ENCODE measurements at places on chromosomes 2 and 18. TPM values are rescaled to one million over a fixed set of nuclear protein-coding genes. Genes with fewer than 3 reads are reported as not detected.

FOXI3 gene
- total RNA-seq: not detected

OTOS gene
- not detected for total RNA-seq

PLA2R1 gene
- total RNA-seq: 0.03 TPM

DNA sequence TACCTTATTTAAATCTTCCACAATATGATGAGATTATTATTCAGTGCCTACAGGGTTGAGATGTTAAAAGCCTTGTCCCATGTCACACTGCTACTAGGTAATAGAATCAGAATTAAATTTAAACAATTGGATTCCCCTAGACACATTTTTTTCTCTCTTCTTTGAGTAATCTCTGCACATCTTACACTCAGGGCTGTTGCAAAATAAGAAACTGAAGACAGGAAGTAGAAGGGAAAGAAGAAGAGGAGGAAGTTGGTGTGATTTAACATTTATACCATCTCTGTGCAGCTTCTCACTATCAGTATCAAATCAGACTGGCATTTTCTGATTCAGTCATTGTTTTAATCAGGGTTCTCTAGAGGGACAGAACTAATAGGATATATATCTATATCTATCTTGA is 677.6 kb downstream of the IRS1 start:
- DNase-seq: no peak

DNA sequence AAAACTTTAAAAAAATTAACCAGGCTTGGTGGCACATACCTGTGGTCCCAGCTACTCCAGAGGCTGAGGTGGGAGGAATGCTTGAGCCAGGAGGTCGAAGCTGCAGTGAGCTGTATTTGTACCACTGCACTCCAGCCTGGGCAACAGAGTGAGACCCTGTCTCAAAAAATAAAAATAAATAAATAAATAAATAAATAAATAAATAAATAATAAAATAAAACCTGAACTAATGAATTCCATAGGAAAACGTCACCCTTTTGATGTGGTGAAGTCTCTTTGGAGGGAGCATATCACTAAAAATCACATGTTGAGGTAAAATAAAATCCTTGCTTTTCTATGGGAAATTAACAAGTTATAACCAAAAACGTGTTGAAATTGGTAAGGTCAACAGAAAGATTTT is 29.6 kb upstream of the ITGAV start:
- no peak for DNase-seq

DNA sequence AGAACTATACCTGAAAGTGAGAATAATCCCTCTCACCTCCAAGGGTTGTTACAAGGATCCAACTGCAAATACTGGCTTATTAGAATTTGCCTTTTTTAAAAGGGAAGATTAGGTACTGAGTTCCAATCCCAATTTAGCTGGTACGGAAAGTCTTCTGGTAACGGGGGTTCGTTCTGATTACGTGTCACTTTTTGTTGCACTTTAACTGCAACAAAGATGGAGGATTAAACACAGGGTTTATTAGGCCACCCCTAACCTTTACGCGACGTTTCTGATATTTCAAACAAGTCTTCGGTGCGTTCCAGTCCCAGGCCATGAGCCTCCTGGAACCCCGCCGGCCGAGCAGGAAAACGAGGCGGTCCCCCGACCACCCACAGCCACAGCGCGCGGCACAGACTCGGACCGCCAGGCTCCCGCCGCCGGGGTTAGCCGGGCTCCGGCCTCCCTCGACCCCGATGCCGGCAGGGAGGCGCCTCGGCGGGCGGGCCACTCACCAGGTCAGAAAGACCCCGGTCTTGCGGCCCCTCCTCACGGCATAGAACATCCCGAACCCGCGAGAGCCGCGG is 411 bp downstream of the RNASEH1 start:
- DNase-seq: no peak
